Right hindlimb (tissue), 1 donor: ENCODE measurements at places on chromosomes 12 and 14.
A peak's percentile ranks its signal among the peaks of the same experiment; 100 is the strongest.

DNA sequence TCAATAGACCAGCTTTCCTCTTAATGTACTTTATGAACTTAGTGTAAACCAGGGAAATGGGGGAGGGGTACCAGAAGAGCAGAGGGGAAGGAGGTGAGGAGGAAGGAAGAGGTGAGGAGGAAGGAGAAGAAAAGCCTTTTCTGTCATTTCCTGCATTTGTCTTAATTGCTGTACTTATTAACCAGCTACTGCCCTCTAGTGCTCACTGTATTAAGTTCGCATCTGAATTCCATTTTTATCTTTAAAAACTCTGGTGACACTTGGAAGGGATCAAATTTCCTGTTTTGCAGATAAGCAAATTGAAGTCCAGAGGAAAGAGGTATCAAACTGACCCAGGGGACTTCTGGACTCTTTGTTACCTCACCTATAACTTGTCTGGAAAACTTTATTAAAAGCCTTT, 22.2 kb downstream of the MANSC1 start:
- peak; percentile 23 for DNase-seq

GRCh38 chr12:110742096-110742717, 484 bp downstream of the PPP1CC start:
- DNase-seq = no peak

DNA sequence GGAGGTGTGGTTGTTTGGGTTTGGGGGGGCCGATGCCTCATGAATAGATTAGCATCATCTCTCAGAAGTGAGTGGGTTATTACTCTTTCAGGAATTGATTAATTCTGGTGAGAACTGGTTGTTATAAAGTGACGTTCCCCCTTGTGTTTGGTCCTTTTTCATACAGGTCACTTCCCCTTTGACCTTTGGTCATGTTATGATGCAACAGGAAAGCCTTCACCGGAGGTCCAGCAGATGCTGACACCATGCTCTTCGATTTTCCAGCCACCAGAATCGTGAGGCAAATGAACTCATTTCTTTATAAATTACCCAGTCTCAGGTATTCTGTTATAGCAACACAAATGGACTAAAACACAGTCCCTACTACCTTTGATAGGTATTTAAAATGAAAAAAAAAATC, 439.4 kb downstream of the NELL2 start:
- DNase-seq = no peak

DNA sequence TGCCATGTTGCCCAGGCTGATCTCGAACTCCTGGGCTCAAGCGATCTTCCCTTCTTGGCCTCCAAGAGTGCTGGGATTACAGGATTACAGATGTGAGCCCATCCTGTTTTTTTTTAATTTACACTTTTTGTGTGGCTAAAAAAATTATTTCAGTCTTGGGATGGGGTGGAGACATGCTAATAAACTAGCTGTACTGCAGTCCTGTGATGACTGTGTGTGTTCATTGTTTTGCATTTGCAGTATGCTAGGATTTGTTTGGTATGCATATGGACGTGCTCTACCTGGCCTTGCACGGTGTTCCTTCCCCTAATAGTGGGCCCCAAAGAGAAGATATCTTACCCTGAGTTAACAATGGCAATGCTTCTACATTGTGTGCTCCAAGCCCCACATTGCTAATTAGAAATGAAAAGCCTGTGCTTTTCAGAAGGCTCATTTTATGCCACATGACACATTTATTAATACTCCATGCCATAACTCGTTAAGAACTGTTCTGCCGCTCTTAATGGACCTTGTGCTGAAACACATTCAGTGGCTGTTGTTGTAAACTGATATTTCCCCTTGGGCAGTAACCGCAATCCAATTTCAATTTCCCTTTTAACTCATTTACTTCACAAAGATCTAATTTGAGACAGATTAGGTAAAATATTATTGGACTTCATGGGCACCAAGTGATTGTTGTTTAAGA, 86.4 kb downstream of the SCN8A start:
- DNase-seq = no peak

DNA sequence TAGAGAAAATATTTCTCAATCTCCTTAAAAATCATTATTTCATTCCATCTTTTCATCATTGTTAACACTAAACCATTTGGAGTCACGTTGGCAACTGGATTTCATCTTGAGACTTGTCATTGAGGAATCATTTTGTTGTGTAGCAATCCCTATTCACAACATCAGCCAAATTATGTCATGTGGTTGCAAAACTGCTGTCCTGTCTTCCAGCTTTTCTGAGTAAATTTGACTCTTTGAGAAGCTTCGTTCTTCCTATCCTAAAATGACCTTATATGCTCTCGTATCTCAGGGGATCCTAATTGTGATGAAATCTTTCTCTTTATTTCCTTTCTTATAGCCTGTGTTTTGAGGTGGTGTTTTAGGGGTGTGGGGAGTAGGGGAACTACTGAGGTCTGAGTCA, 30.6 kb upstream of the KICS2 start:
- DNase-seq = no peak

DNA sequence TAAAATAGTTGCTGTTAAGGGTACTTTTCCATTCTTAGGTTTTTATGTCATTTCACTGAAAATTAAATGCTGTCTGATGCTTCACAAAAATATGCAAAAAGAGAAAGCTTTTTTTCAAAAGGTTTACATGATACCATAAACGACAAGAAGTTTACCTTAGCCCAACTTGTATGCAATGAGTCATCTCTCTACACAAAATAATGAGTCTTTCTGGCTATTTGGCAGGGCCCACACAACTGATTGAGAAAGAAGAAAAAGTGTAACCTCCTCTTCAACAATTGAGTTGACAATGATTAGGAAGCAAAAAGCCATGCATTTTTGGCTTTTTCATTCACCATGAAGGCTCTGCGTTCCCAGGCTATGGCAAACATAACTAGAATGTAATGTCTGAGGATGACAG, 165.4 kb upstream of the CPNE8 start:
- no peak for DNase-seq

GRCh38 chr12:113689047-113689610, 217.5 kb upstream of the LHX5 start:
- DNase-seq = no peak

DNA sequence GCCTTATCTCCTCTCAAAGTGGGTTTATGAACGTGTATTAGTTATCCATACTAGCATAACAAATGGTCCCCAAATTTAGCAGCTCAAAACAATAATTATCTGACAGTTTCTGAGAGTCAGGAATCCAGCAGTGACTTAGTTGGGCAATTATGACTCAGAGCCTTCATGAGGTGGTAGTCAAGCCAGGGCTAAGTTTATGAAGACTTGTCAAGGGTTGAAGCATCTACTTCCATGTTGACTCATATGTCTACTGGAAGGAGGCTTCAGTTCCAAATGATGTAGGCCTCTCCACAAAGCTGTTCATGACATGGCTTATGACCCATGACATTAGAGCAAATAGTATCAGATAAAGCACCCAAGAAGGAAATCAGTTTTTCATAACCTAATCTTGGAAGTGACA, 73.2 kb downstream of the IPO8 start:
- DNase-seq = no peak

DNA sequence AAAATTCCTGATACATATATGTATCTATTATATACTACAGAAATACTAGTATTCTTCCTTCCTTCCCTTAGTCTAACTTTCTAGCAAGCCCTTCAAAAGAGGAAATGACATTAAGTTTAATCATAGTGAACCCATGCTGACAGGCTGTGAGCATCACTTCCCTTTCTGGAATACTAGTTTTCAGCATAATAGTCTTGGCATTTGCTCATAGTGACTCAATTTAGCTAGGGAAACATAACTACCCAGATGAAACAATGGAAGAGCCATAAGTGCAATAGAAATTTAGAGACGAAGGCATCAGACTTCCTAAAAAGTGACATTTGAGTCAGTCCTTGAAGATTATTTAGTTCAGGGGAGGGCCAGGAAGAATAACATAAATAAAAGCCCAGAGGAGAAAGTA, 184.5 kb upstream of the CRY1 start:
- no peak for DNase-seq

DNA sequence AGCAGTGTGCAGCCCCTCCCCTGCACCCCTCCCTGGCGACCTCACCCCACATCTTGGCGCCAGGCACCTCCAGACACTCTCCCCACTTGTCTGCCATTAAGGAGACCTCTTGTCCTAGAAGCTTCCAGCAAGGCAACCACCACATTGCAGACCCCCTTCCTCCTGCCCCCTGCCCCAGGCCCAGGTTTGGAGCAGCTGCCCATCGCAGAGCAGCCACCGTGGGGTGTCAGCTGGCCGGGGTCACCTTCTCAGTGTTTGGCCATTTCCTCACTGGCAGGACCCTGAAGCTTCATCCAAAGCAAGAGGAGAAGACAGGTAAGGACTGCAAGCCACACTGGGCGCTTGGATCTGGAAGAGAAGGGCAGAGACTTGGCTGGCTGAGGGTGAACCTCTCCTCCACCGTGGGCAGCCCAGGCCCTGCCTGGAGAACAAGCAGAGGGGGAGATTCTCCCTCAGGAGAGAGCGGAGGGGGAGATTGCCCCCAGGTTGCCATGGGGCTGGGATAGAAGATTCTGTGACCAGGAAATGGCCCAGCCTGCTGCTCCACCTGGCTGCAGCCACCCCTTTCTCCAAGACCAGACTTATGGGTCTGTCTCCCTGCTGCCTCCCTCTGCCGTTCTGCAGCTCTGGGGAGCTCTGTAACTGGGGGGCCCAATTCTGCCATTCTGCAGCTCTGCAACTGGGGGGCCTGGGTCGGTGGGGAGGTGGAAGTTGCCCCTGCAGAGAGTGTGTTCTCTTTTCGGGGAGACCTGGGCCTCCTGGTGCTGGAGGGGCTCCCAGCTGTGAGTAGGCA, 72.9 kb upstream of the C14orf180 start:
- DNase-seq = no peak

DNA sequence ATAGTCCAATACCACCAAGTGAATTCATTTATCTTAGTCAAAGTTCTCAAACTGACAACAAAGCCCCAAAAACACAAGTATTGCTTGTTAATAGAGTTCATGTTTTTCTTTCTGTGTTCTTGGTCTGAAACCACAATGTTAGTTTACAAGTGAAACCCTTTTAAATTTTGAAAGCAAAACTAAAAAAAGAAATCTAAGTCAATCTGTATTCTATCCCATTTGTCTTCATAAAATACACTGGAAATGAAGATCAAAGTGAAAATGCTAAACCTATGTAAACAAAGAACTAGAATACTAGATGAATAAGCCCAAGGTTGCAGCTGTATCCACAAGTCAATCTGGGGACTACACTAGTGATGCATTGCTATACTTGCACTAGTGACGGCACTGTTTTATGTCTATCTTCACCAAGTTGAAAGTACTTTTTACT, 10.4 kb downstream of the MAP4K5 start:
- DNase-seq = no peak

DNA sequence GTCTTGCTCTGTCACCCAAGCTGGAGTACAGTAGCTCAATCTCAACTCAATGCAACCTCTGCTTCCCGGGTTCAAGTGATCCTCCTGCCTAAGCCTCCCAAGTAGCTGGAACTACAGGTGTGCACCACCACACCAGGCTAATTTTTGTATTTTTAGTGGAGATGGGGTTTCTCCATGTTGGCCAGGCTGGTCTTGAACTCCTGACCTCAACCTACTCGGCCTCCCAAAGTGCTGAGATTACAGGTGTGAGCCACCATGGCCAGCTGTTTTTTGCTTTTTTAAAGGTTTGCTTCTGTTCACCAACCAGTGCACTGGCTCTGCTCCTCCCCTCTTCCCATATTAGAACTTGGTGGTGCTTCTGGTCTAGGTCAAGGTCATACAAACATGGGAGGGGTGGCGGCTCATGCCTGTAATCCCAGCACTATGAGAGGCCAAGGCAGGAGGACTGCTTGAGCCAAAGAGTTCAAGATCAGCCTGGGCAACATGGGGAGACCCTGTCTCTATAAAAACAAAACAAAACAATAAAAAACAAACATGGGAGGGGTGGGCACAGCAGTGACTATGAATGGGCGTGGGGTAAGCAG, 20.4 kb upstream of the PAPOLA start:
- DNase-seq = no peak

- no peak for DNase-seq
Observed at GRCh38 chr14:24958271-24958670, 91.7 kb downstream of the STXBP6 start.

DNA sequence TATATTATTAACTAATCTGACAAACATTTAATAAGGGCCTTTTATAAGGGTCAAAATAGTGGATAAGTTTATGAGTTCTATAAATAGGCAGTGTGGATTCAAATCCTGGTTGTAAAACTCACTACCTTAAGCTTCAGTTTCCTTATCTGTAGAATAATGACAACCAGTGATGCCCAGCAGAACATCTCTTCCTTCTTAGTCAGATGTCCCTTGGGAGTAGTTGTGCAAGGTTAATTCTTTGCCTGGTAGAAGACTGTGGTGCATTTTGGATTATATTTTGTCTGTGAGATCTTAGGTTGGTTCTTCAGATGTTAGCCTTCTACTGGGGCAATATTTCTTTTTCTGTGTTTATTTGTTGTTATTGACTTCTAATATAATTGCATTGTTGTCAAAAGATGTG, 59.5 kb downstream of the ARID2 start:
- no peak for DNase-seq

GRCh38 chr12:29148911-29149690, at the start of gene FAR2:
TSS of gene FAR2 (plus strand) at chr12:29149278. CDS start at chr12:29270450, 121,172 bp downstream.
- peak; percentile 79 for DNase-seq

DNA sequence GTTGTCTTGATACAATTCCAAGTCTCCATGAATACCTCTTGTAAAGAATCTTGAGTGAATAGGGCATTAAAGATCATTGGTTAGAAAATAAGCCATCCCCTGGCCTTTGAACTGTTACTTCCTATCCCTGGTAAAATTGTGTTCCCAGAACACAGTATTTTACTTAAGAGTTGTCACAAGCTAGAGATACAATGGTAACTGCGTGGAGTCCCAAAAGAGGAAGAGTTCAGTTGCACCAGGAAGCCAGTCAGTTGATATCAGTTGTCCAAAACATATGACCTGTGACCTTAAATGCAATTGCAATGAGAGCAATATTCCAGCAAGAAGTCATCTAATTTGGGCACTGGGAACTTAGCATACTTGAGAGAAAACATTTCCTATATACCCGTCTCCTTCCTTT, 117.3 kb downstream of the NEDD1 start:
- DNase-seq = no peak

DNA sequence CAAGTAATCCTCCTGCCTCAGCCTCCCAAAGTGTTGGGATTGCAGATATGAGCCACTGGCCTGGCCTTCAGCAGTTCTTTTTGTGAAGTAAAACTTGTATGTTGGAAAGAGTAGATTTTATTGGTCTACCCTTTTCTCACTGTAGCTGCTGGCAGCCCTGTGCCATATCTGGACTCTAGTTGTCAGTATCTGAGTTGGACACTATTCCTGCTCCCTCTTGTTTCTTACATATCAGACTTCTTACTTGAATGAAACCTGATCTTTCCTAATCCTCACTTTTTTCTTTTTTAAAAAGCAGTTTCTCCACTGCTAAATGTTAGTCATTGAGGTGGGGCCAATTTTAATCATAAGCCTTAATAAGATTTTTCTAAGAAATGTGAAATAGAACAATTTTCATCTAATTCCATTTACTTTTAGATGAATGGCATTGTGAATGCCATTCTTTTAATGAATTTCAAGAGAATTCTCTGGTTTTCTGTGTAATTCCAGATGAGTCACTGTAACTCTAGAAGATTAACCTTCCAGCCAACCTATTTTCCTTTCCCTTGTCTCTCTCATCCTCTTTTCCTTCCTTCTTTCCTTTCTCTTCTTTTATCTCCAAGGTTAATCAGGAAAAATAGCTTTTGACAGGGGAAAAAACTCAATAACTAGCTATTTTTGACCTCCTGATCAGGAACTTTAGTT, 88.7 kb downstream of the APAF1 start:
- no peak for DNase-seq
